ENCODE measurements at places on chromosomes 5 and 9. TPM values are rescaled to one million over a fixed set of nuclear protein-coding genes. Genes with fewer than 3 reads are reported as not detected.

DNA sequence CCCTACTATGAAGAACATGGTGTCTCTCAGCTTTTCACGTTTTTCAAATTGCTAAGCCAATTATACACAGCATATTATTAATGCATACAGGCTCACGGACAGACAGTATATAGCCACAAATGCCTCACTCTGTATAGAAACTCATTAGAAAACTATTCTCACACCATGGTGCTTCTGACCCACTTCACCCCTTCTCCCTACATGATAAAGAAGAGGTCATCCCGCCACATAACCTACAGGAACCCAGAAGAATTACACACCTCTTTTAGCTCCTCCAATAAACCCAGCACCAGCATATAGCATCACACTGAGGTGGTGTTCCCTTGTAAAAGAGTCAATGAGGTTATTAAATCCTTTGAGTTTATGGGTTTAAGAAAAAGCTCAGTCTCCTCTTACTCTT, 5.6 kb downstream of the TLE1 start:
- DNase-seq, result no peak
- no peak overlapping the region for H3K4me3 ChIP-seq
- H3K27me3 ChIP-seq, result no peaks in the 10 kb centered on the region
- peaks cover 2% of the 10 kb centered on the region for H3K36me3 ChIP-seq
- peaks cover 21% of the 10 kb centered on the region for H3K4me1 ChIP-seq
- no peak overlapping the region for H3K27ac ChIP-seq

- H3K36me3 ChIP-seq, result no peaks in the 10 kb centered on the region
- no peak overlapping the region for H3K27ac ChIP-seq
- no peaks in the 10 kb centered on the region for H3K4me1 ChIP-seq
- DNase-seq, result no peak
- H3K4me3 ChIP-seq, result no peak overlapping the region
Observed at GRCh38 chr5:148085977-148086705, 22.4 kb downstream of the SPINK5 start.

The PSAT1 gene
- 3.3 TPM for total RNA-seq

DNA sequence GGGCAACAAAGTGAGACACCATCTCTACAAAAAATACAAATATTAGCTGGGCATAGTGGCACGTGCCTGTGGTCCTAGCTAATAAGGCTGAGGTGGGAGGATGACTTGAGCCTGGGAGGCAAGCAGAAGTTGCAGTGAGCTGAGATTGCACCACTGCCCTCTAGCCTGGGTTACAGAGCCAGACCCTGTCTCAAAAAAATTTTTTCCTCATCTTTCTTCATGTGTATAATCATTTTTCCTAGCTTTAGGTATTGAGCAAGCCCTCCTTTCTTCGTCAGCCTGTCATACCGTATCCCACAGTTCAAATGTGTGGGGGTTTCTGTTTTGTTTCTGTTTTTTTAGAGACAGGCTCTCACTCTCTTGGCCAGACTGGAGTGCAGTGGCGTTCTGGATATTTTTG, 41.3 kb downstream of the EHMT1 start:
- no peak for DNase-seq
- no peak overlapping the region for H3K27ac ChIP-seq
- H3K36me3 ChIP-seq, result peaks cover 12% of the 10 kb centered on the region
- no peaks in the 10 kb centered on the region for H3K27me3 ChIP-seq

The WDR36 gene
- total RNA-seq, result 24.8 TPM

DNA sequence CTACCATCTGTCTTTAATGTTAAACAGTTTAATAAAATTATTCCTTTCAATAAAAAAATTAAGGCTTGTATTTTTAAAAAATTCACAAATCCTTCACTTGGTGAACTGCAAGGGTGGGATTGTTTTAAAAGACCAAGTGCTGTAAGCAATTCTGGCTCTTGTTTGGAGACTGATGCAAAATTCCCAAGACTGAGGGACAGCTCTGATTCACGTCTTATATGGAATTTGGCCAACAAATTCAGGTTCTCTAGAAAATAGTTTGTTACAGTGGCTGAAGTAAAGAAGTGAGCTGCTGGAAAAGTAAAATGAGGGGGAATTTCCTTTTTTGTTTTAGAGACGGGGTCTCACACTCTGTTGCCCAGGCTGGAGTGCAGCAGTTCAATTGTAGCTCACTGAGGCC, 58.3 kb downstream of the PRELID2 start:
- H3K27me3 ChIP-seq, result no peaks in the 10 kb centered on the region
- H3K4me3 ChIP-seq, result no peak overlapping the region
- no peaks in the 10 kb centered on the region for H3K36me3 ChIP-seq
- DNase-seq, result no peak

DNA sequence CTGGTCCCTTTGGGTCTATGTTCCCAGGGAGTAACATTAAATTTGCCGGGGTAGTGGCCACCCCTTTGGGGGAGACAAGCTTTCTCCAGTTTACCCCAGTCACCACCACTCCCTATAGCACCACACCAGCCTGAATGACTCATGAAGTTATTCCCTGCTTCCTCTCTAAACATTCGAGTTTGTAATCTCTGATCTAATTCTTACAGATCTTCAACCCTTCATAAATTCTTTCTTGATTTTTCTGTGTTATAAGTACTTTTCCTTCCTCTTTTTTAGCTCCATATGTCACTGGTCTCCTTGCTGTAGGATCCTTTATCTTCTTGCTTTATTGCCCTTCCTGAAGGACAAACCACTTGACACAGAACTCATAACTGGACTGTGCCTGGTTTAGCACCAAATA, 55.6 kb downstream of the GNA14 start:
- no peaks in the 10 kb centered on the region for H3K4me1 ChIP-seq
- H3K27ac ChIP-seq, result no peak overlapping the region
- no peaks in the 10 kb centered on the region for H3K36me3 ChIP-seq
- no peak overlapping the region for H3K4me3 ChIP-seq
- no peak for DNase-seq

GRCh38 chr5:98110282-98110691, 663.2 kb upstream of the RGMB start:
- no peaks in the 10 kb centered on the region for H3K36me3 ChIP-seq
- no peak for DNase-seq
- H3K4me1 ChIP-seq, result no peaks in the 10 kb centered on the region
- no peak overlapping the region for H3K27ac ChIP-seq

DNA sequence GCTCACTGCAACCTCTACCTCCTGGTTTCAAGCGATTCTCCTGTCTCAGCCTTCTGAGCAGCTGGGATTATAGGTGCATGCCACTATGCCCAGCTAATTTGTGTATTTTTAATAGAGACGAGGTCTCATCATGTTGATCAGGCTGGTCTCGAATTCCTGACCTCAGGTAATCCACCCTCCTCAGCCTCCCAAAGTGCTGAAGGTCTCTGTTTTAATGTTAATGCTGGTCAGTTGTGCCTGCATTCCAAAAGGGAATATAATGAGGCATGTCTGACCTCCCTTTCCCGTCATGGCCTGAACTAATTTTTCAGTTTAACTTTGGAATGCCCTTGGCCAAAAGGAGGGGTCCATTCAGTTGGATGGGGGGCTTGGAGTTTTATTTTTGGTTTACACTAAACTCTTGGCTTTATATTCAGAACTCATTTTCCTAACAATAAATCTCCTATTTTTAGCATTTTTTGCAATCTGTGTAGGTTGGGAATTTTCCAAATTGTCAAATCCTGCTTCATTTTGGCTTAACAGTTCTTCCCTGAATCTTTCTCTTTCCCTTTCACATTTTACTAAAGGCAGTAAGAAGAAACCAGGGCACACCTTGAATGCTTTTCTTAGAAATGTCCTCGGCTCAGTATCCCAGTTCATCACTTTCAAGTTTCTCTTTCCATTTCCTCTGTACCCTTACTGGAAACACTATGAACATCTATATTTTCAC, 1175.5 kb downstream of the MAT2B start:
- no peaks in the 10 kb centered on the region for H3K36me3 ChIP-seq
- no peak for DNase-seq
- no peak overlapping the region for H3K4me3 ChIP-seq
- no peaks in the 10 kb centered on the region for H3K27me3 ChIP-seq
- no peaks in the 10 kb centered on the region for H3K4me1 ChIP-seq

DNA sequence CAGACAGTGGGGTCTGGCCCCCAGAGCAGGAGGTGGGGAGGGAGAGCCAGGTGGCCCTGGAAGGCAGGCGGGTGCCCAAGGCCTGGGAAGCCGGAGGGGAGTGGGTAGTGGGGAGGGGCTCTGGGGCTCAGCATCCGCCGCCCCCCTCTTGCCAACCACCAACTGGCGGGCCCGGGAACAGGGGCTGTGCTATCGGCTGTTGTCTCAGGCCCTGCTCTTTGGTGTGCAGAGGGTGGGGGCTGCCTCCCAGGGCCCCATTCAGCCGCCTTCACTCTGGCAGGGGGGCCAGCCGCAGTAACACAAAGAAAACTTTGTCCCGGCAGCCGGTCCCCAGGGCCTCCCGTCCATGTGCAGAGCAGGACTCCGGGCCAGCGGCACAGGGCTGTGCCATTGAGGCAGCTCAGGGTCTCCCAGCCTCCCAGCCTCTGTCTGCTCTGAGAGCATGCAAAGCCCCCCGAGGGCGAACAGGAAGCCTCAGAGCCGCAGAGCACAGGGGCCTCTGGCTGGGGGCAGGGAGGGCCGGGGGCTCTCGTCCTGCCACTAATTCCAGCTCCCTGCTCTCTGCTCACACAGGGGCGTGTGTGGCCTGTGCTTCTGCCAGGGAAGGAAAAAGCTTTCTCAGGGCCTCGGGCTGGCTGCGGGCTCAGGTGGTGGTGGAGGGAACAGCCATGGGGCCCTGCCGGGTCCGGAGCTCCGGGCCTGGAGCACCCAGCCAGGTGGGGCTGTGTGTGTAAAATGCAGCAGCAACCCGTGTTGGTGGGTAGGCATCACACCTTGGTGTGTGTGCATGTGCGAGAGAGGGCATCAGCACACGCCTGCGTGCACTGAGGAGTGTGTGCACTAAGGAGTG, 54.2 kb upstream of the NOTCH1 start:
- peaks cover 17% of the 10 kb centered on the region for H3K4me1 ChIP-seq
- no peak overlapping the region for H3K4me3 ChIP-seq
- no peaks in the 10 kb centered on the region for H3K27me3 ChIP-seq
- H3K27ac ChIP-seq, result no peak overlapping the region
- no peak for DNase-seq

The FAXDC2 gene
- 0.48 TPM for total RNA-seq

- peaks cover 64% of the 10 kb centered on the region for H3K4me1 ChIP-seq
- peaks cover 80% of the 10 kb centered on the region for H3K36me3 ChIP-seq
- H3K4me3 ChIP-seq, result no peak overlapping the region
- DNase-seq, result no peak
- peak overlapping the region; percentile 46 for H3K27ac ChIP-seq
- no peaks in the 10 kb centered on the region for H3K27me3 ChIP-seq
Observed at GRCh38 chr9:131620764-131621520, 75.6 kb downstream of the PRRT1B start.

GRCh38 chr9:126230692-126231091, 95.9 kb upstream of the MVB12B start:
- H3K4me1 ChIP-seq, result no peaks in the 10 kb centered on the region
- no peak overlapping the region for H3K27ac ChIP-seq
- H3K4me3 ChIP-seq, result no peak overlapping the region
- H3K27me3 ChIP-seq, result no peaks in the 10 kb centered on the region
- no peaks in the 10 kb centered on the region for H3K36me3 ChIP-seq

The IL3 gene
- total RNA-seq, result not detected

DNA sequence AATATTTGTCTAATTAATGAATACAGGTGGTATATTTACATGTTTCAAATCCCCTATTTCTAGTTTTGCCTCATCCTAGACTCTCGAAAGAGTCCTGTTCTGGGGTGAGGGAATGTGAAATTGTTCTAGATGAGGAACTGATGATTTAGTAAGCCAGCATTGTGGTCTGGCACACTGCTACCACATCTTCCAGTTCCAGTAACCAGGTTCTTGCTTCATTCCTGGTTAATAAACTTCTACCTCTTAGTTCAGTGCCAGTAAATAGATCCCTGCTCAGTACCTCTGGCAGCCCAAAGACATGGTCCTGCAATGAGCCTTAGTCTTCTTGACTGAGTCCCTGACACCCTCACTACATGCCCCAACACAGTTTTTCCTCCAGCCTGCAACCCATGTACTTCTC, 207.7 kb downstream of the SREK1 start:
- no peaks in the 10 kb centered on the region for H3K4me1 ChIP-seq
- DNase-seq, result no peak
- H3K4me3 ChIP-seq, result no peak overlapping the region
- no peaks in the 10 kb centered on the region for H3K36me3 ChIP-seq
- H3K27ac ChIP-seq, result no peak overlapping the region

DNA sequence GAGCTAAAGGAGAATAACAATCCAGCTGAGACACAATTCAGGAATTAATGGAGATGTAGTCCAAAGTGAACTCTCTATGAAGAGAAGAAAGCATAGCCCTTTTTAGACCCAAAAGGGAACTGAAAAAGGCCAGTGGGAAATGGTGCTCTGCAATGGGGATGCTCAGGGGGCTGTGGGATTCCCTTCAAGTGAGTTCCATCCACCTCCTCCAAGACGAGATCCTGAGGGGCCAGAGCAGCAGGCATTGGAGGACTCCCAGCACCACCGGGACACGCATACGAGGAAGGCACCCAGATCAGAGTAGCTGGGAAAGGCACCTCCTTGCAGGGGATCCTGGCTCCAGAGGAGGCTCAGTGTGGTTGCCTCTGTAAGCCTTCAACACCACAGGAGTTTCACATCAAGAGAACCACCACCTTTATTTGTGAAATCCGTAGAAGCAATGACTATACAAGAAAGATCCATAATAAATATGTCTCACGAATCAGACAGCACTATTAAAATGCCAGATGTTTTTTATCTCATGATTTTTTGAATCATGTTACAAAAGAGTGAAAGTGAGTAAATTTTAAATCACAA, 288.2 kb downstream of the MED10 start:
- H3K27ac ChIP-seq, result no peak overlapping the region
- H3K27me3 ChIP-seq, result no peaks in the 10 kb centered on the region
- no peaks in the 10 kb centered on the region for H3K4me1 ChIP-seq
- H3K4me3 ChIP-seq, result no peak overlapping the region
- DNase-seq, result no peak

DNA sequence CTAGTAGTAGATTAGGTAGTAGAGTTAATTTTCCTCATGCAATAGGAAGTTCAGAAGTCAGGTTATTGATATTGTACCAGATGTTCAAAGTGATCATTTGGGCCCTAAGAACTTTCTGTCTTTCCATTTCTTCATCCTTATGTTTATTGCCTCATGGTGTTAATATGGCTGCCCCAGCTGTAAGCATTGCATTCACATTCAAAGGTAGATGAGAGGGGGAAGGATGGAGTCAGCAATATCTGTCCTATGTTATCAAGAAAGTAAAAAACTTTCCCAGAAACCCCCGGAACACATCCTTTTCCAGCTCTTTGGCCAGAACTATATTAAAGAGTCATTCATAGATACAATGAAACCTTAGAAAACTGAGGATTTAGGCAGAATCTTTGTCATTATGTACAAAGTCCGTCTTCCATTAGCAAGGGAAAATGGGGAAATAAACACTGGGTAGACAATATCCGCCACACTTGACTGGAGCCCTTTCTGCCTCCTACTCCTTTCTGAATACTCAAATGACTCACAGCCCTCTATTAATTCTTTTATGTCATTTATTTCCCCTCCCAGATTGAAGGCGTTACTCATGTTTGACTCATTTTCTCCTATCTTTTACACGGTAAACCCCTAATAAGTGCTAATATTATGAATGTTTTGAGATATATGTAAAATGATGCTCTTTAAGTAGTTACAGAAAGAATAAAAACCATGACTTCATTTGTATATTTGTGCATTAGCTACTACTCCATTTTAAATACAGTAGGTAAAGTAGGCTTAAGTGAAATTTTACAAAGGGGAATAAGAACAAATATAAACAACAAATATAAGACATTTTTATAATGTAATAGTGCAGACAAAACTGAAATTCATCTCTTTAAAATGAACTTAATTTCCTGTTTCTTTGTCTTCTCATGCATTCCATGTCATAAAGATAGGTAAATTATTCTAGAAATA, 127.6 kb downstream of the SLF1 start:
- H3K27me3 ChIP-seq, result no peaks in the 10 kb centered on the region
- no peak overlapping the region for H3K4me3 ChIP-seq
- H3K36me3 ChIP-seq, result no peaks in the 10 kb centered on the region
- H3K27ac ChIP-seq, result no peak overlapping the region

- H3K36me3 ChIP-seq, result no peaks in the 10 kb centered on the region
- H3K4me1 ChIP-seq, result no peaks in the 10 kb centered on the region
- H3K27ac ChIP-seq, result no peak overlapping the region
Observed at GRCh38 chr5:134288610-134289009, 62.7 kb upstream of the PPP2CA start.
